Kidney (tissue), 22 donors: ENCODE measurements at places on chromosomes 1 and 21.

- DNase-seq, result no peak
Observed at GRCh38 chr1:54665852-54666251, 24.3 kb downstream of the MROH7 start.

GRCh38 chr1:213940947-213941346 lies 46.8 kb upstream of the PROX1 start:
- DNase-seq, result no peak

- DNase-seq, result no peak
Observed at GRCh38 chr1:53462193-53462592, 3.0 kb downstream of the DMRTB1 start.

DNA sequence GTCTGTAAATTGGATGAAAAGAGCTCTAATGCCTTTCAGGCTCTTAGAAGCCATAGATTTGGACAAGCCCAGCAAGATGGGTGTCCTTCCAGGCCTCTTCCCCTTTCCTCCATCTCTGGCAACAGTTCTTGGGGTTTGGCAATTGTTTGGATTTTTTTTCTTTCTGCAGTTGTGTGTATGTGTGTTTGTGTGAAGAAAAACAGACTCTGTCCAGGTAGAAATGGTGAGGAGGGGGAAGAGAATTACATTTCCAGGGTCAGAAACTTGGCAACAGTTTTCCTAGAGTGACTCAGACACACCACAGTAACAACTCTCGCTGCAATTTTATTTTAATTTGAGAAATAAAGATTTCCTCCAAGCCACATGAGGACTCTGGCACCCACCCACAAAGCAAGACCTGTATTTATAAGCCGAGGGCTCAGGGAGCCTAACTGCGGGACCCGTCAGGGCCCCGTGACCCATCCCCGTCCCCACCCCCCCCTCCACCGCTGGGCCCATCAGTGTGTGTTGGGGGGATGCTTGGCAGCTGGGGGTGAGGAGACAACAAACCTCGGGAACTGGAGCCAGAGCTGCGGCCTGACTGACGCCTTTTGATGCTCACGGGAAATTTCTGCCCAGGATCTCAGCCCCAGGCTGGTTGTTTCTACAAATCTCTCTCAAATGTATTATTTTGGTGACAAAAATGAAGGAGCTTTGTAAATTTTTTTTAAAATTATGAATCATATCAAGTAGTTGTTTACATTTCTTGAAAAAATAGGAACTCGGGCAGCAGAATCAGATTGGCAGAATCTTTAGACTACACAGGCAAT lies 4.4 kb downstream of the TMEM200B start:
- DNase-seq, result no peak

- no peak for DNase-seq
Observed at GRCh38 chr1:226038661-226039060, 23.9 kb upstream of the H3-3A start.

DNA sequence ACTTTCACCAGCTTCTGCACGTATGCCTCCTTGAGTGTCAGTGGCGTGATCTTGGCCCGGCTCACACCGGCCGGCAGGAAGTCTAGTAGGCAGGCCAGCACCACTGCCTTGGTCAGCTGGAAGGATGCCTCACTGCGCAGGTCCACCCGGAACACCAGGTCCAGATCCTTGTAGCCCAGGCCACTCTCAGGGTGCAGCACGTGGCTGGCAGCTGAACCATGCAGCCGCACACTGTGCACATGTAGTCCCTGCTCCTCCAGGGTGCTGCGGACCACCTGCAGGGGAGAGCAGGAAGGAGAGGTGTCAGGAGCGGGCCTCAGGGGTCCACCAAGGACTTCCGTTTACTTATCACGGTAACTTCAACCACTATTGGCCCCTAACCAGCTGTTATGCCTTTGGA lies 6.0 kb downstream of the TENT5B start:
- no peak for DNase-seq

DNA sequence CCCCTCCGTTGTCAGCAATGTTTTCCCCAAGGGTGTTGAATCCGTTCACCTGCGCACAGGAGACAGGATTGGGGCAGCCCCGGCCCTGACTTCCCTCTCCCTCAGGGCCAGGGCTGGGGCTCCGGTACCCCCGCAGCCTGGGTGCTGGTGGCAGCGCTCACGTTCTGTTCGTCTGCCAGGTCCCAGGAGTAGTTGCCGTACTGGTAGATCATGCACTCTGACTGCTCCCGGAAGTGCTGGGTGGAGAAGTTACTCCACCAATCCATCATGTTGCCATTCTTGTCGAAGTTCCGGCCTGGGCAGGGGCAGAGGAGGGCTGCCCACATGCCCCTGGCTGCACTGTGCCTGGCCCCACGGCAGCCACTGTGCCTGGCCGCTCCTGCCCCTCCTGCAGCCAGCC lies 6.1 kb downstream of the PRXL2B start:
- peak; percentile 69 for DNase-seq

DNA sequence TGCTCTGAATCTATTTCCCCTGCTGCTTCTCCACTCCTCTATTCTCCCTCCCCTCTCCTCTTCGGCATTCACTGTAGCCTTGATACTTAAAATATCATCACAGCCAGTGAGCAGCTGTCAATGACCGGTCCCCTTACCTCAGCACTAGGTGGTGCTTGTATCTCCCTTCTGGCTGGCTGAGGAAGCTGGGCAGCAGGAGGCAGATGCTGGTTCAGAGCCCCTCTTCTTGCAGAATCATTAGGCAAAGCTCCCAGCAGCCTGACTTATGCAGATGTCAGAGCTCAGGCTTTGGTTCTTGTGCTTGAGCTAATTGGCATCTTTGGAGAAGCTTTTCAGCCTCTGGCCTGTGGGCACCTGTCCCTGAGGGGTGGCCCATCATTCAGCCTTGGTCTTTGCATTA lies 31.9 kb upstream of the KCNA2 start:
- DNase-seq, result no peak

DNA sequence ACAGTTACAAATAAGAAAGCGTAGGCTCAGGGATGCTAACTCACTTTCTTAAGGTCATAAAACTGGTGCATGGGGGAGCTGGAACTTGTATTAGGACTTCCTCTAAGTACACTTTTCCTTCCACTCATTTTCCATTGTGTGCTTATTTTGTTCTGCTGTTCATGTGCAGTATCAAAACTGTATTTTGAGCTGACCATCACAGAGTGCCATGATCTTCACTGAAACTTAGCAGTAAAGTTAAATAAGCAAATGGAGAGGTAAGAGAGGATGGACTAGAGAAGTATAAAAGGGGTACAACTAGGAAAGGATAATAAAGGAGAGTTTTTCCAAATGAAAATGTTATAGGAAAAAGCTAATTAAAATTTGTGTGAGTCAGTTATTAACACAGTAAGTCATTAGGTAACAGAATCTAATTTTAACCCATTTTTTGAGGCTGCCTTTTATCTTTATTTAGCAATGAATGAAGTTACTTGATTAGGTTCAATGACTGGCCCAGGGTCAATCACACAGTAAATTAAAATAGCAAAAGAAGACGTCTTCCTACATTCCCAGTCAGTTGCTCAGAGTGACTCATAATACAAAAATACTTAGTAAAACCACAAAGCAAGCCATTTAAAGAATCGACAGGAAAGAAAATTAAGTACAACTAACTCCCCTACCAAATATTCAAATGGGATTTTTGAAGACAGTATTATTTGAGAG lies 165.8 kb upstream of the C1orf105 start:
- no peak for DNase-seq

- no peak for DNase-seq
Observed at GRCh38 chr1:167565922-167566321, 12.4 kb upstream of the CREG1 start.

- no peak for DNase-seq
Observed at GRCh38 chr1:209823143-209824041, 4.4 kb upstream of the UTP25 start.

DNA sequence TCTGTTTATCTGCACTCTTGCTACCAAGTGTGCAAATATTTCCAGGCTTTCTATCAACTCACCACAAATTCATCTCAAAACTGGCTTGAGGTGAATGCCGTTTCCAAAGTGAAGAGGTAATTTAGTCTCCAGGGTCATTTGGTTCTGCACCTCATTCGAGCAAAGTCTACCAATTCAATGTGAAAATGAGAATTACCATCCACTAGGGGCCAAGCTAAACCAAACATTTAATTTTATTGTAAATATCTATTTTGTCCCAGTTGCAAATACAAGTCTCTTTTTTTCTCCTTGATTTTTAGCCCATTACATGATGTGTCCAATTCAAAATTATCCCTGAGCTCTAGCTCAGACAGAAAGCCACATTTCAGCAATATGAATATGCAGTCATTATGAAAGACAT lies 152.3 kb upstream of the PTBP2 start:
- no peak for DNase-seq

DNA sequence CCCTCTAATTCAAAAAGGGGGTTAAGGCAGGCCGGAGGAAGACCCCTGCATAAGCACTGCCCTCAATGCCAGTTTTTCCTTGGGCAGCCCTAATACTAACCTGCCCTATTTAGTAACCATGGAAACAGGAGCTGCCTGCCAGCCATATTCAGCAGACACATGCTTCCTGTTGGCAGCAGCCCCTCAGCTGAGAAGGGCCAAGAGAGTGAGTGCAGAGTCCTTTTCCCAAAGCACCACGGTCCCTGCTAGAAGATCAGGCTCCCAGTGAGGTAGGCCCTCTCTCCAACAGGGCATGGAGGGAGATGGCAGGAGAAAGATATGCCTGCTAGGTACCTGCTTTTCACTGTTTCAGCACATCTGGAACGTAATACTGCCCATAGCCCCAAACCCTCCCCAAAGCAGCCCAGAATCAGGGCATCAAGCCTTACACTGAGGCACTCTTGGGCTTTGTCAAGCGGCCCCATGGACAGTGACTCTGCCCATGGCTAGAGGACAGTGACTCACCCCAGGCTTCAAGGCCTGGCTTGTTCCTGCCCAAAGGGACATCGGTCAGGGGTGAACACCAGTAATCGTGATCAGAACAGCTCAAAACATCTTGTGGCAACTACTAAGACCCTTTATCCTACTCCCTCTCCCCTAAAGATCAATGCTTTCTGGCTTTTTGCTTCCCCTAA lies 64.5 kb downstream of the BCAR3 start:
- DNase-seq, result peak; percentile 44

GRCh38 chr1:60052601-60053000 lies 21.0 kb downstream of the C1orf87 start:
- no peak for DNase-seq

DNA sequence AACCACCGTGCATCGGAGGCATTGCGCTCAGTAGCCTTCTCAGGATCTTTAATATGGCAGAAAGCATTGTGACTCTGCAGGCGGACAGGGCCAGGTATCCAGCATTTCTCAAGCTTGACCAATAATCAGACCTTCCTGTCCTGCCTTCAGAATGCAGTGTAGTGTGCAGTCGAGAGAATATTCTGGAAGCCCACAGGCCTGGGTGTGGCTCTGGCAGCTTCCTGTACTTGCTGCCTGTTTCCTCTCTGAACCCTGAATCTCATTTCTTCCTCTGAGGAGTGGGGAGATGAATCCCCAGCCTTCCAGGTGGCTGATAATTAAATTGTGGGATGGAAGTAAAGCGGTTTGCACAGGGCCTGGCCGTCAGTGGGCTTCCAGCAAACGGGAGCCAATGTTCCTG lies 42.3 kb downstream of the ACTL8 start:
- DNase-seq, result no peak

GRCh38 chr1:87673748-87674147 lies 345.1 kb downstream of the LMO4 start:
- DNase-seq, result no peak

GRCh38 chr1:4463631-4464030 lies 190.8 kb upstream of the AJAP1 start:
- DNase-seq, result no peak
